ENCODE measurements at places on chromosomes 2 and 18.

DNA sequence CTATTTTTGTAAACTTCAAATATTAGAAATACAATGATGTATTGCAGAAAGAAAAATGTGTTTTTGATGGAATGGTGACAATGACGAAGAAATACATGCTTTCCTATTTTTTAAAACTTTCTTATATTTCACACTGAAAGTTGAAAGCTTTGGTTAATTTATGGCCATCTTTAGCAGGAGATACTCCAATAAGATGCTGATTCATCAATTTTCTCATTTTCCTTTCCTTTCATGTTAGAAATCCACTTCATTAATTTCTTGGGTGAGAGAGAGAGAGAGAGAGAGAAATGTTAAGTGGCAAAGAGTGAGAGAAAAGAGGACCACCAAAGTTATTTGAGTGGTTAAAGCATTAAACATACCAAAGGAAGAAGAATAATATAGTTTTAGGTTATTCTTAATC is 28.6 kb upstream of the MAP2 start:
- DNase-seq, result no peak

DNA sequence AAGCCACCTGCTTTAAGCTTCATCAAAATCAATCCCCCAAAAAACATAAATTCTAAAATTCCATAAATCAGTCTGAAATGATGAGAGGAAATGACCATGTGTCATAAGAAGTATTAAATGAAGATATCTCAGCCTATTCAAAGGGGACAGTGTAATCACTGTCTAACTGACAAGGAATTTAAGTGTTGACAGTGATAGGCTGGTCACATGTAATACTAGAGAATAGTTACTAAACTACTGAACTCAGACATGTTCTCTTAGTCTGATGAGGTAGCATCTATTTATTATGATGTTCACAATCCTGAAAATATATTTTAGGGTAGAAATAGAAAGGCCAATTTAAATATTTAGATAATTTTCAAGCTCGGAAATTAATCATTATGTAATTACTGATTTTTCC is 216.1 kb downstream of the L3MBTL4 start:
- no peak for DNase-seq

DNA sequence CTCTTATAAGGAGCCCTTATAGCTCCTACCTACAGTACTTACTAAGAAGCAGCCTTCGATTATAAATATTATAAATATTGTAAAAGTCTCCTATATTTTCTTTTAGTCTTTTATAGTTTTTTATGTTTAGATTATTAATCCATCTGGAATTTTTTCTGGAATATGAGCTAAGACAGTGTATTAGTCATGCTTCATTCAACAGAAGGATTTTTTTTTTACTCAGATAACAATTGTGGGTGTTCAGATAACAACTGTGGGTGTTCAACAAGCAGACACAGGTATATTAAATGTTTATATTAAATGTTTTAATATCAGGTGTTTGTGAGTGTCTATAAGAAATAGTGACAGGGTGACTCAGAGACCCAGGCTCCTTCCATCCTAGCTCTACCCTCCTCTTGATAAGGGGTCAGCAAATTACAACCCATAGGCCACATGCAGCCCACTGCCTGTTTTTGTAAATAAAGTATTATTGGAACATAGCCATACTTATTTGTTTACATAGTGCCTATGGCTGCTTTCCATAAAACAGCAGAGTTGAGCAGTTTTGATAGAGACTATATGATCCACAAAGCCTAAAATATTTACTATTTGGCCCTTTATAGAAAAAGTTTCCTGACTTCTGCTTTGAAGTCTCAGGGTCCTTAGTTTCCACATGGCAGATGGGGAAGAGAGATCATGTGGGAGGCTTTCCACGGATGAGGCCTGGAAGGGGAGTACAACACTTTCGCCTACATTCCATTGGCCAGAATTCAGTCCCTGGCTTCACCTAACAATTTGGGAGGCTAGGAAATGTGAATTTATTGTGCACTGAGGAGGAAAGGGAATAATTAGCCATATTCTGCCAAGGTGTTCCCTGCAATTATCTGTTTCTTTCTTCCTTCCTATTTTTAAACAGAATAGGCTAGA is 4.3 kb upstream of the SPATS2L start:
- peak; percentile 42 for DNase-seq

GRCh38 chr2:68993660-68994059 is 19.2 kb downstream of the GKN1 start:
- DNase-seq, result no peak

DNA sequence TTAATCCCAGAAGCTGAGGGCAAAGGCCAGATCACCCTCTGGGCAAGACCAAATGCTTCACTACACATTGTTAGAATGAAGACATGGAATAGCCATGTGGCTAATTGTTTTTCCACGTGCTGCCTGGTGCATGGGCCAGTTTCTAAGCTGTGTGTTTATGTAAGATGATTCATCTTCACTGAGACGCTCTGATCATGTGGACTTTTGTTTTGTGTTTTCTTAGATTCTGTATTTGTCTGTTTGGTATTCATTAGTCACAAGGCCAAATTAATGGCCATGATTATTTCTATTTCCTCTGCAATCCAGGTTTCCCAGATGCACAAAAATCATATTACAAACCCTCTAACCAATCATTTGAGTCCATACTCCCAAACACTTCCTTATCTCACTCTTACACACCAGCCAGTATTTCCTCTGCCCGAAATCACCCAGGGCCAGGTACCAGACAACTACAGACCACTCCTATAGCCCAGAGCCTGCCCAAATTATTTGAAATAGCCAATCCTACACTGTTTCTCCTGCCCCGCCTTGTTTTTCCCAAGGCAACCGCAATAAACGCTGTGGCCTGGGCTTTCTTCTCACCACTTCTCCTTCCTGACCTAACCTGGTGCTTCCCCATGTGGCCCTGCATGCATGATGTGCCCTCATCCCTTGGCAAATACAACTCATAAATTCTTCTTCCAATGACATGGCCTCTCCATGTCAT is 94.2 kb upstream of the SP3 start:
- peak; percentile 51 for DNase-seq

DNA sequence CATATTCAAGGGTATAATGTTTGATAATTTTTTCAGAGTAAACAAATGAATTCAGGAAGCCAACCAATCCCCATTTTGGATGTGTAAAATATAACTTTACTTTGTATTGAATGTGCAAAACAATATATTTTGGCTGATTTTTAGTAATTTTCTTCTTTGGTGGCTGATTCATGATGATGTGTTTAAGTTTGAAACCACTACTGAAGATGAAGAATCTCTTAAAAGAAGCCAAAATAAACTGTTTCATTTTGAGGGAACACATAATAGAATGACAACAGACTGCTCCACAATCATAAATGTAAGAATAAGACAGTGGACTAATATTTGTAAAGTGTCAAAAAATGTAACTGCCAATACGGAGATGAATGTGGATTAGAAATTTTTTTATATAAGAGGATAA is 52.5 kb upstream of the TRIM43 start:
- no peak for DNase-seq

GRCh38 chr18:56550121-56550520 is 88.3 kb downstream of the TXNL1 start:
- DNase-seq, result peak; percentile 47

DNA sequence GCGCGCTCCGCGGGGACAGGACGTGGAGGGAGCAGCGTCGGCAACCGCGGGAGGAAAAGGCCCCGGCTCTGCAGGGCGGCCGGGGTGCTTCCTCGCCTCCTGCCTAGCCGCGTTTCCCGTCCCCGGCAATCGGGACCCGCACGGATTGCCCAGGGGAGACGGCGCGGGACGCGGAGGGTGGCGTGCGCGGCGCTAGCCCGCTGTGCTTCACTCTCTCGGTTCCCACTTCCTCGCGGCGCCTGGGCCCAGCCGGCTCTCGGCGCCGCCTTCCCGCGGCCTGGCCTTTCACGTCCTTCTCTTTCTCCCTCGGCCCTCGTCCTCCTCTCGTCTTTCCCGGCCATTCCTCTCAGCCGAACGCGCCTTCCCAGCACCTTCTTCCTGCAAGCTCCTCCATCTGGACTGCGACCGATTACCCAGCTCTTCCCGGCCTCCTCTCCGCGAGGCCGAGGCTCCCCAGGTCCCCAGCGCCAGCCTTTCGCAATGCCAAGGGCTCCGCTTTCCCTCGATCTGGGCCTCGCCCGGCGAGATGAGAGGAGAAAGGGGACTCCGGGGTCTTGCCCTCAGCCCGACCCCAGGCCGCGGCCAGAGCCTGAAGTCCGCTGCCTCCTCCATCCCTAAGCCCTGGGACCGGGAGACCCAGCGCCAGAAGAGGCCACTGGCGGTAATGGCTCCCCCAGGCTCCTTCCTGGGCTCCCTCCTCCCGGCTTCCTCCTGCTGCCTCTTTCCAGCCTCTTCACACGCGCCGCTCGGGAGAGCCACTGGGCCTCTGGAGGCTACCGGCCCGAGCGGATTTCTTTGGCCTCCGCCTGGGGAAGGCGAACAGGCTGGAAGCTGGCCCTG is 34.3 kb upstream of the ATP6V1B1 start:
- DNase-seq, result peak; percentile 45

DNA sequence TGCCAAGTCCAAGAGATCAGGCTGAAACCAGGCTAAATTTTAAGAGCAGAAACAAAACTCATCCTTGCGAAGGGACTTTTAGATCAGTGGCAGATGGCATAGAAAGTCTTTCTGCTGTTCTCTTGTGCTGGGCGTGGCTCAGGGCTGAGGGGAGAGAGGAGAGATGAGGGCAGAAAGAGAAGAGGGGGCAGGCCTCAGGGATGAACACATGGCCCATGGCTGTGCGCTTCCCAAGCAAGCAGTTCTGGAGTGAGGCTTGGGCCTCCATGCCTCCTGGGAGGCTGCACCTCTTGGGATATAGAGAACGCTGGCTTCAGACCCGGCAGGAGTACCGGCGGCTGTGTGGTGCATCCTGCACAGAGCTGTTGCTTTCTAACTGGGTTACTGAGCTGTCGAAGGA is 41.0 kb downstream of the HPCAL1 start:
- DNase-seq, result no peak

DNA sequence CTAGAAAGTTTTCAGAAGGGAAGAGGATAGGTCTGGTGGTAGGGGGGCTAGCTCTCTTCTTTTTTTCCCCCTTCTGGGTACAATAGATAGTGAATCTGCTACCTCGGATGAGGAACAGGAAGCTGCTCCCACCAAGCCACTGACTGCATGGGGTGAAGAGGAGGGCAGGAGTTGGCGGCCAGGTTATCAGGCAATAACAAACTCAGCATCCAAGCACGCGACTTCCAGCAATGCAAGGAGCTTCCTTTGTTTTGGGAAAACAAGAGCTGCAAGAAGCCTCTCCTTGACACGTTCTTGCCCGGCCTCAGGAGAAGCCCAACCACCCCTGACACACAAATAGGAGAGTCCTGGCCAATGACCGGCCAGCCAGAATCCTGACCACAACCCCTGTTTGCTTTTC is 32.2 kb downstream of the NHEJ1 start:
- DNase-seq, result no peak

DNA sequence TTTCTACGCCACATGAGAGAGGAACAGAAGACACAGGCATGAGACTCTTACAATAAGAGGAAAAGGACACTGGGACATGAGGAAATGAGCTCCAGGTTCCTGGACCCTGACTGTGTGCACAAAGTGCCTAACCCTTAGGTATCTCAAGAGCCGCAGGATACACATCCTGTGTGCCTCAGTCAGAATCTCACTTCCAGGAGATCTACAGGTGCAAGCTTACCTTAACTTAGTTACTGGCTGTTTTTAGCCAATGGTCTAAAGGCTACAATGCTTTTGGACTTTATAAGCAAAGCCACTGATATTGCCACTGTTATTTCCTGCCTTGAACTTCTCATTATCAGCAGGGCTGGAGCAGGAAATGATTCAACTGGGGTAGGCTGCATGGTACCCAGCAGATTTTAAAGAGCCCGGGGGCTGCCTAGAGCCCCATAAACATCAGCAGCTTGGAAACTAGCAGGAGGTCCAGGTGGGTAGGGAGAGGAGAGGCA is 254.4 kb downstream of the ZNF521 start:
- peak; percentile 4 for DNase-seq
